ENCODE measurements at places on chromosomes 1 and 21. TPM values are rescaled to one million over a fixed set of nuclear protein-coding genes. Genes with fewer than 3 reads are reported as not detected.

GRCh38 chr1:7515904-7516303 lies 255.2 kb upstream of the VAMP3 start:
- no peak for DNase-seq

DNA sequence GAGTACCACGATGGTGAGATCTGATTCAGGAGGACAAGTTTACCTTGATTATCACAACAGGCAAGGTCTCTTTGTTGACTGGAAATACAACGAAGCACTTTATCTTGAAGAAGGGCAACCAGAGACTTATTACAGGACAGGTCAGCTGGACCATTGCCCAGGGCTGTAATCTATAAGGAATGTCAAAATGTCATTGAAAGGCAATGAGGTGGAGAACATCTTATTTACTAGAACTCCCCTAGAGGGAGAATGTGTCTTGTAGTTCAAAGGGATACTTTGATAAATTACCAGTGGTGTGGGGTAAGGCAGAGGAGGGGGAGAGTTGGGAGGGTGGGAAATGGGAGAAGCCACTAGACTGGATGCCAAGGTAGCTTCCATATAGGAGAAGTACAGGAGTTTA lies 212.3 kb downstream of the NCAM2 start:
- DNase-seq: no peak

GRCh38 chr21:38505654-38506523 lies 7.6 kb upstream of the ERG start:
- peak; percentile 15 for DNase-seq

GRCh38 chr1:205228093-205228521 lies 361 bp downstream of the TMCC2 start:
- no peak for DNase-seq

- no peak for DNase-seq
Observed at GRCh38 chr1:161737625-161738024, 12.0 kb upstream of the DUSP12 start.

The CR1L gene
- polyA plus RNA-seq: 0.07 TPM

DNA sequence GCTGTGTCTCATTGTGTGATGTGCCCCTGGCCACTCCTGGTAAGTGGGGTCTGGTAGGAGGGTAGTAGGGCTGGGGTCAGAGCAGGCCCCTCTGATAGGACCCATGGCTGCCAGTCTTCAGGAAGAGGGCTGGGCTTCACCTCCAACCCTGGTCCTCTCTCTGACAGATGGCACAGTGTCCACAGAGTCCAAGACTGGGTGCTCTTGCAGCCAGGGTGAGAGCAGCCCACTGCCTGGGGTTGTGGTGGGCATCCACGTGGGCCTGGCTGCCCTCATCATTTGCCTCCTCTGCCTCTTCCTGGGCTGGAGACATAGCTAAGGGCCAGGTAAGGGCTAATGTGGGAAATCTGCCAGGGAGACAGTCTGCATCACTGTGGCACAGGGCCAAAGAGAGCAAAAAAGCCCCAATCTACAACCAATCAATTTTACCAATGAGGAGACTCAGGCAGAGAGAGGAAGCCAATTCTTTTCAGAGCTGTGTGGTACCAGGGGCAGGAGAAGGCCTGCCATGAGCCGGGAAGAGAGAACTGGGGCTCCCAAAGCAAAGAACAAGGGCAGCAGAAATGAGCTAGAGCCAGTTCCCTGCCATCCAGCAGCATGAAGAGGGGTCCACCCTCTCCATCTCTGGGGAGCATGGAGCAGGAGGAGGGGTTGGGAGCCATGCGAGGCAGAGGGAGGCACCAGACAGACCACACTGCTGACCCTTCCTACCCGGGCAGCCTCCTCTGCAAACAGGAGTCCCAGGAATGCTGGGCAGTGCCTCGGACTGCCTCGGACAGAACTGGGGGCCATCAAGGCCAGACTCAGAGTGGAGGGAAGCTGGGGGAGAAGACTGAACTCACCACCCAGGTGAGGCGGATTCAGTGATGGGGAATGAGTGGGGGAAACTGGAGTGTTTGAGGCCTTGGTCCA lies 26.8 kb downstream of the SLC27A3 start:
- no peak for DNase-seq

The PADI2 gene
- 0.27 TPM for polyA plus RNA-seq

DNA sequence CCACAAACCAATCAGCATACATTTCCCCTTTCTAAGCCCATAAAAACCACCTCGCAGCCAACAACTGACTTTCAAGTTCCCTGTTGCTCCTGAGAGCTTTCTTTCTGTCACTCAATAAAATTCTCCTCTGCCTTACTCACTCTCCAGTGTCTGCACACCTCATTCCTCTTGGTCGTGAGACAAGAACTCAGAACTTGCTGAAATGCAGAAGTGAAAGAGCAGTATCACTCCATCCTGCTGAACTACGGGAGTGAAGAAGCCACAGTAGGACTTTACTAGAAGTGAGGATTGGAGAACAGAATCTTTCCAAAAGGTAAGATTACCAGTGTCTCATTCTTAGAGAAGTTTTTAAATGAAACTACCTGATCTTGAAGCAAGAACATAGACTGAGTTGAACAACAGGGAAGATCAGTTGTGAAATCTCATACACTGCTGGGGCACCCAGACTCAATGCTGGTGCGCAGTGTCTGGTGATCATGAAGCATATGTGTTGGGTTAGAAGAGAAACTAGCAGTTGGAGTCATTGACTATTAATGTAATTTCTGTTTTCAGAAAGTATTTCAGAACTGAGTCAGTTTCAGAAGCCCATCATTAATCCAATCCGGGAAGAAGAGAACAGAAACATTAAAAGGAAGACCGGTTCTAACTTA lies 726.9 kb upstream of the TMPRSS15 start:
- no peak for DNase-seq

DNA sequence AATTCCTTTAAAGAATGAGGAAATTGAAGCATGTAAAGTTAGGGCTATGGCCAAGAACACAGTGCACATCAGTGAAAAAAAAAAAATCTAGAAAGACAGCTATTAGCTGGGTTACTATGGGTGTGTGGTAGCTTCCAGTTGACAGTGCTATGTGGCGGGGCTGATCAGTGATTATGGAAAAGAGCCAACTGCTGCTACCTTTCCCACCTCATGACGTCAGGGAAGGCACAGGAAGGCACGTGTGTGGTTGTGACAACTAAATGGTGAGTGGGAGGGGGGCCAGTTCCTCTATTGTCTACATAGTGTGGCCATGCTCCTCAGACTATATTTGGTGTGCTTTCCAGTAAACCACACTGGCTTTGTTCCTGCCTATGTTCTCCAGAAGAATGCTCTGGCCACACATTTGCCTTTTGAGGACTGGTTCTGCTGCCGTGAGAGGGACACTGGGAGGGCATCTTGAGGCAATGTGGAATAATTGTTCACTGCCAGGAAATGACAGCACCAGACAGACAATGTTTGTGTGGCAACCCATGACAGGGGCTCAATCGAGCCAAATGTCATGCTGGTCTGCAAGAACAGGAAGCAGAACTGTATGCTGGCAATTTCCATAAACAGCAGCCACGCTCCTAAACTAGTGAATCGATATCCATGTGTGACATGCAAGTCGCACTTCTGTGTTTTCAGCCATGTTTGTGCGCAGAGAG lies 3.0 kb upstream of the SDE2 start:
- DNase-seq: peak; percentile 95

The IL22RA1 gene
- polyA plus RNA-seq: 0.10 TPM

The NTRK1 gene
- polyA plus RNA-seq: not detected

DNA sequence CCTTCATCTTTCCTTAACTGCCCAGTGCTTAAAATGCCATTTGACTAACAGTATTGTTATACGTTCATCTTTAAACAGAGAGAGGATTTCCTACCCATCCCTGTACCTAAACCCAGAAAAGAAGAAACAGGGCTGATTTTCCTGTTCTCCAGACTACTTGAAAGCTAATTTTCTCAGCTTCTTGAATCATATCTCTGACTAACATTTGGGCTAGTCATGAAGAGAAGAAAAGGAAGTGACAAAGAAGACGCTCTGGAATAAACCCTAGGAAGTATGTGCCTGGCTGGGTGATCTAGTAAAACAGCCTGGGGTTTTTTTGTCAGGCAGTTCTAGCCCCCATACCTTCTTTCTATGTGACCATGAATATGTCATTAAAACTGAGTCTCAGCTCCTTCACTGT lies 44.8 kb upstream of the SGIP1 start:
- no peak for DNase-seq

- no peak for DNase-seq
Observed at GRCh38 chr1:28456078-28456477, 49.8 kb upstream of the RCC1 start.

- no peak for DNase-seq
Observed at GRCh38 chr1:109768335-109768650, 4.6 kb upstream of the EPS8L3 start.

GRCh38 chr21:39961251-39961650 lies 94.0 kb downstream of the PCP4 start:
- DNase-seq: no peak

The SH2D1B gene
- polyA plus RNA-seq: 0.15 TPM

The KRTAP12-4 gene
- polyA plus RNA-seq: not detected

GRCh38 chr1:79902418-79902817 lies 895.9 kb upstream of the ADGRL4 start:
- no peak for DNase-seq

The MYOG gene
- polyA plus RNA-seq: not detected

The TNFAIP8L2 gene
- polyA plus RNA-seq: 9.1 TPM

- no peak for DNase-seq
Observed at GRCh38 chr1:186234976-186235686, 139.9 kb downstream of the TPR start.

The CYP4A11 gene
- polyA plus RNA-seq: not detected

The PCAT6 gene
- polyA plus RNA-seq: 1.4 TPM

DNA sequence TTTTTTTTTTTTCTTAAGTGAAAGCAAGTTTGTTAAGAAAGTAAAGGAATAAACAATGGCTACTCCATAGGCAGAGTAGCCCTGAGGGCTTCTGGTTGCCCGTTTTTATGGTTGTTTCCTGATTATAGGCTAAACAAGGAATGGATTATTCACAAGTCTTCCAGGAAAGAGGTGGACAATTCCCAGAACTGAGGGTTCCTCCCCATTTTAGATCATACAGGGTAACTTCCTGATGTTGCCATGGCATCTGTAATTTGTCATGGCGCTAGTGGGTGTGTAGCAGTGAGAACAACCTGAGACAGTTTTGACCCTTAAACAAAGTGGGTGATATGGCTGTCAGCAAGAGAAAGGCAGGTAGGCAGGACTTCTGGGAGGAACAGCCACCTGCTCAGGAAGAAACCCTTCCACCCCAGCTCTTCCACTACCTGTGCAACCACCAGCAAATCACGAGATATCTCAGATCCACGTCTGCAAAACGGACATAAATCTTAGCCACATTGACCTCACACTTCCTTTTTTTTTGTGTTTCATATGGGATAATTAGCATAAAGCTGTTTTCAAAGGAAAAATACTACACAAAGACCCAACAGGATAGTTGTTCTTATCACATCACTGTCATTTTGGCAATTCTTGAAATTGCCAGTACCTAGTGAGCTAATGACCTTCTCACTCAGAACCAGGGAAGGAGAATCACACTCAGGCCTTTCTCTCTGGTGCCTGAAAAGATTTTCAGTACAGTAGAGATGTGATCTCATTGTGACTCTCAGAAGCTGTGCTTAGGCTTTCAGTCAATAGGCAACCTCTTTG lies 34.8 kb upstream of the DUSP10 start:
- DNase-seq: peak; percentile 83

DNA sequence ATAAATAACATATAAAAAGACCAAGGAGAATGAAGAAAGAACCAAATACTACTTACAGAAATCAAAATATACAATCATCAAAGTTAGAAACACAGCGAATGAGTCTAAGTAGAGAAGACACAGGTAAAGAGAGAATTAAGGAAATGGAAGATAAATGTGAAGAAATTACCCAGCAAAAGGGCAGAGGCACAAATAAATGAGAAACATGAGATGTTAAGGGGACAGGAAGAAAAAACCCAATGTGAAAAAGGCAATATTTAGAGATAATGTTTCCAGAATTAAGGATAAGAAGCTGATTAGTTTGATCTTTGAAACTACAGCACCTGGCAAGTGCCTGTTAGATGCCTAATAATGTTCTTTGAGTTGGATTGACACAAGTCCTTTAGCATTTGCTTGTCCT lies 40.9 kb downstream of the CCN1 start:
- no peak for DNase-seq

The PLA2G2F gene
- not detected for polyA plus RNA-seq

DNA sequence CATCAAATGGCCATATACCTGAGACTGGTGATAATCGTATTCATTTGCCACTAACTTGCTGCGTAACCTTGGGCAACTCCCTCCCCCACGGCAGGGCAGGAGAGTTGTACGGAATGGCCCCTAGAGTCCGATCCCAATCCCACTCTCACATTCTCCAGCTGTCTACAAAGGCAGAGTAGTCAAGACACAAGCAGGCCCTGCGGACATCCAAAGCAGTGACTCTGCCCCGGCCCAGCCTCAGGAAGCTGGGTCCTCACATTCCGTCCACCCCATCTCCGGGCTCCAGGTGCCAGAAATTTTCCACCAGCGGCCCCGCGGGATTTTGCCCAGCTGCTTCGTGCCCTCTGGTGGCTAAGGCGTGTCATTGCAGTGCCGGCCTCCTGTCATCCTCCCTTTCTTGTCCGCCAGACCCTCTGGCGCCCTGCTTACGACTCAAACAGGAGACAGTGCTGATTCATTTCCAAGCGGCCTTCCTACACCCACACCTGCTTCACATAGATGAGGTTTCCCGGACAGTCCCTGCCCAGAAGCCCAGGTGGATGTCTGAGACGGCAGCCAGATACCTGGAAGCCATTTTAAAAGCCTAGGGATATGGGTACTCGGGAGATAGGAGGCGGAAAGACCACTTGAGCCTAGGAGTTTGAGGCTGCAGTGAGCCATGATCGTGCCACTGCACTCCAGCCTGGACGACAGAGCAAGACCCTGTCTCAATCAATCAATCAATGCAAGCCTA lies 2.9 kb upstream of the S100A2 start:
- DNase-seq: peak; percentile 83

GRCh38 chr21:43282358-43283120 lies 113.7 kb downstream of the CRYAA start:
- DNase-seq: no peak

DNA sequence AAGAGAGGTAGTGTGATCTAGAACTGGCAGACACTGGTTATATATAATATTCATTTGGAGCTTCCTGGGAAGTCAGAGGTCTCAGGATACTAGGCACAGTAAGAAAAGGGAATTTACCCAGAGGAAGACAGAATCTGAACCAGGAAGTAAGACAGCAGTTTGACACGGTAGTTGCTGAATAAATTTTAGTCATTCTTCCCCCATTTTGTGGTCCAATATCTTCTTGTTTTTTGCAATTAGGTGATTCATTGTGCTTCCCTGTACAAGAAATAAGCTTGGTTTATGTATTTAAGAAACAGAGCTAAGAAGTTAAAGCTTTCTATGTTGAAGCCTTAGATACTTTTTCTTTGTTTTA lies 1.3 kb downstream of the TMEM167B start:
- no peak for DNase-seq

DNA sequence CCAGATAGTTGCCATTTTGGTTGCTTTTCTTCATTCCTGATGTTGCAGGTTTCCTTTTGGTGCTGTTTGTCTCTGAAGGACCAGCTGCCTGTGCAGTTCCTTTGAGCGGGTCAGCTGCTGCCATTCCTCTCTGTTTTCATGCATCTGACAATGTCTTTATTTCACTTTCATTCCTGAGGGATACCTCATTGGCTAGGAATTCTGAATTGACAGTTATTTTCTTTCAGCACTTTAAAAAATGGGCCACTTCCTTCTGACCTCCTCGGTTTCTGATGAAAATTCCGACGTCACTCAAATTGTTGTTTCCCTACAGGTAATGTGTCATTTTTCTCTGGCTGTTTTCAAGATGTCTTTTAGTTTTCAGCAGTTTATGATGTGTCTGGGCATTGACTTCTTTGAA lies 24.8 kb downstream of the CCSAP start:
- no peak for DNase-seq
